ENCODE measurements at places on chromosomes 7 and 10.
A peak's percentile ranks its signal among the peaks of the same experiment; 100 is the strongest.

GRCh38 chr10:66187053-66187733 is 738.6 kb upstream of the LRRTM3 start:
- DNase-seq = no peak

GRCh38 chr7:91344911-91345310 is 80.7 kb downstream of the FZD1 start:
- no peak for DNase-seq

GRCh38 chr7:148380596-148381419 is 209.8 kb upstream of the C7orf33 start:
- DNase-seq = no peak

GRCh38 chr7:137576481-137576880 is 232.9 kb upstream of the PTN start:
- no peak for DNase-seq

GRCh38 chr7:78350391-78350790 is 551.8 kb downstream of the PHTF2 start:
- no peak for DNase-seq

- peak; percentile 21 for DNase-seq
These were observed 157.5 kb downstream of the LYZL1 start for GRCh38 chr10:29446327-29446726.

DNA sequence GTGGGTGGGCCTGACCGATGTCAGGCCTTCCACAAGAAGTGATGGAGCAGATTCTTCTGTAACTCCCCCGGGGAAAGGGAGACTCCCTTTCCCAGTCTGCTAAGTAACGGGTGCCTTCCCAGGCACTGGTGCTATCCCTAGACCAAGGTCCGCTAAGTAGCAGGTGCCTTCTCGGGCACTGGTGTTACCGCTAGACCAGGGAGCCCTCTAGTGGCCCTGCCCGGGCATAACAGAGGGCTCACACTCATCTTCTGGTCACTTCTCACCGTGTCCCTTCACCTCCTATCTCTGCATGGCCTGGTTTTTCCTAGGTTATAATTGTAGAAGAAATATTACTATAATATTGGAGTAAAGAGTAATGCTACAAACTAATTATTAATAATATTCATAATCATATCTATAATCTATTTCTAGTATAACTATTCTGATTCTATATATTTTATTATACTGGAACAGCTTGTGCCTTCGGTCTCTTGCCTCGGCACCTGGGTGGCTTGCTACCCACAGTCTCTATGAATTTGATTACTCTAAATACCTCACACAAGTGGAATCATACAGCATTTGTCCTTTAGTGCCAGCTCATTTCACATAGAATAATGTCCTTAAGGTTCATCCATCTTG is 1378.7 kb downstream of the XPNPEP1 start:
- DNase-seq = peak; percentile 66

DNA sequence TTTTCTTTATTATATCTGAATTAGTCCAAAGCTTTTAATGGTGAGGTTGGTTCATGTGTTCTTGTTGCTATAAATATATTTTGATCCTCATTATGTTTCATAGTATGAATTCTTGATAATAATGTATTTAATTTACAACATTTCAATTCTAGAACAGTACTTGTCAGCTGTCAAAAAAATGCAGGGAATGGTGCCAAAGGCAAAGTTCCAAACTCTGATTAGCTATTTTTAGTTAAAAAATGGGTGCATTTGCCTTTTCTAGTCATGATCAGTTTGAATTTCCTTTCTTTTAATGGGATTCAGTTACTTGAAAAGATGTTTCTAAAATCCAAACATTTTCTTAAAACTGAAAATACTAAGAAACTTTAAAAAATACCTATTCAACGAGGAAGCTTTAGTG is 49.6 kb downstream of the ANKIB1 start:
- no peak for DNase-seq

- no peak for DNase-seq
These were observed 617.9 kb upstream of the POT1 start for GRCh38 chr7:125547505-125547904.

GRCh38 chr7:3067193-3067592 is 23.5 kb upstream of the CARD11 start:
- peak; percentile 50 for DNase-seq

GRCh38 chr7:50661345-50662040 is 96.3 kb upstream of the DDC start:
- DNase-seq = peak; percentile 60

DNA sequence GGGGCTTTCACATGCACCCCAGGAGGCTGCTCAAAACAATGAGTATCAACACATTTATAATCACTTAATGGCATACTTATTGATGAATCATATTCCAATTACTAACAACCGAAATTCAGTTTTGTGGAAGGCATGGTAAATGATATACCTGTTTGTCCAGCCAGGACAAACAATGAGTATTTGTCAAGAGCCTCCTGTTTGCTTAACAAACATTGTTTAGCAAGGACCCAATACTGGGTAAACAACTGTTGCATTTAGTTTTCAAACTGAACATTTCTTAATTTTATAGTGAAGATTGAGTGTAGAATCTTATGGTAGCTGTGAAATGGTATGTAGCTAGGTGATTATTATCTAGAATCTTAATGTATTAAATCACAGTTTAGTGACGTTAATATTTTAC is 473.7 kb downstream of the ATRNL1 start:
- DNase-seq = no peak

GRCh38 chr7:70303780-70304179 is 705.5 kb downstream of the AUTS2 start:
- no peak for DNase-seq

- no peak for DNase-seq
These were observed 50.6 kb upstream of the UBE3C start for GRCh38 chr7:157088136-157088535.

DNA sequence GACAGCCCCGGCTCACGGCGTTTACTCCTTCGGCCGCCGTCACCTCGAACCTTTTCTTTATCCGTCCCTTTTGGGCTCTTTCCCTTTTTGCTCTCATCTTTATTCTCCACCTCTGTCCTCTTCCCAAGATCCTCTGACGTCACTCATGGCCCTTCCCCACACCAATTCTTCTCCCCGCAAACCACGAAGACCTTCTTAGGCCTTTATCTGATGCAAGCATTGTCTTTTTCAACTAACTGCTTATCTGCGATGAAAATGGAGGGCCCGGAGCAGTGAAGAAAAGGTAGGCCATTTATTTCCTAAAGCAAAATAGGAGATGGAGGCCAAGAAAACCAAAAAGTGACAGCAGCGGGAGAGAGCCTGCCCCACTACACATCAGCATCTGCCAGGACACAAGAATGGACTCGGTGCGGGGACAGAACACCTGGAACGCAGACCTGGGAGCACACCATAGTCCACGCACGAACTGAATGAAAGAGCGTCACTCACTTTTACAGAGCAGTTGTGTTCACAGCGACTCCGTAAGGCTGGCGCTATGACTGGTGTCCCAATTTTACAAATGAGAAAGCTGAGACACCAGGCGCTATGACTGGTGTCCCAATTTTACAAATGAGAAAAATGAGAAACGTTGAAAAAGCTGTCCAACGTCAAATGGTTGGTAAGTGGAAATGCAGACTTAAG is 45.3 kb downstream of the ZNF777 start:
- DNase-seq = no peak

All from activated CD4-positive, alpha-beta T cell treated with anti-CD3 and anti-CD28 coated beads, Interleukin-2, Interleukin-6, amounts not matched to agents 100 ng/mL and 50 ng/mL, durations not matched to agents 16 hours and 8 hours (primary cell).